Activated CD4-positive, alpha-beta T cell treated with anti-CD3 and anti-CD28 coated beads, Interleukin-2, Interleukin-4, amounts not matched to agents 100 ng/mL and 50 ng/mL, durations not matched to agents 16 hours and 8 hours (primary cell): ENCODE measurements at places on chromosomes 4 and X.

DNA sequence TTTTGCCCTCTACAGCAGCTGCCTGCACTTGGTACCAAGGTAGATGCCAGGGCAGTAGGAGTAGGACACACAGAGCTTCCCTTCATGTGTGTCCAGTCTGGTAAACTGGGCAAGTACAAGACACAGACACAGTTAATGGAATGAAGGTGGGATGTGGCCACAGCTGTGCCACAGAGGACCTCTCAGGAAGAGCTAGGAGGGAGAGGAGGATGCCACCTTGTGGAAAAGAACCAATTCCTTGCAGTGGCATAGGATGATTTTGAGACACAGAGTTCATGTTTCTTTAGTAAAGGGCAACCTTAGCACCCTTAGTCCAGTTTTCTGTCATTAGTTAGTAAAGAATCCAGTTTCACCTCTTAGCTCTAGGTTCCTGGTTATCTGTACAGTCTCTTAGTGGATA, 36.3 kb upstream of the TBC1D14 start:
- DNase-seq = no peak

GRCh38 chrX:14927401-14927800, 54.2 kb downstream of the MOSPD2 start:
- no peak for DNase-seq

- DNase-seq = no peak
These were observed 99.1 kb downstream of the USP9X start for GRCh38 chrX:41184312-41184711.

DNA sequence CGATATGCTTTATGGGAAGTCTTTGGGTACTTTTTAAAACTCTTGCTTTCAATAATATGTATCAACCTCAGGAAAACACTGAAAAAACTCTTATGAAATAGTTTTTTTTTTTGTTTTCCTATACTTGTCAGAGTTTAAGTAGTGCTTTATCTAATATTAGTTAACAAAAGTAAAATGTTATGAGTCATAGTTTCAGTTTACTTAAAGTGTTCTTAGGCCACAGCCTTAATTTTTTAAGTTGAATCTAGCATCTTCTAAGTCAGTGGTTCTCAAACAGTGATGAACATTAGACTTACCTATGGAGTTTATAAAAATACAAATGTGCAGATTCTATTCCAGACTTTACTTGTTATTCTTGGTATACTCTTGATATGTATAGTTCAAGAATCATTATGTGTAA, 26.3 kb upstream of the ADGRL3 start:
- no peak for DNase-seq

DNA sequence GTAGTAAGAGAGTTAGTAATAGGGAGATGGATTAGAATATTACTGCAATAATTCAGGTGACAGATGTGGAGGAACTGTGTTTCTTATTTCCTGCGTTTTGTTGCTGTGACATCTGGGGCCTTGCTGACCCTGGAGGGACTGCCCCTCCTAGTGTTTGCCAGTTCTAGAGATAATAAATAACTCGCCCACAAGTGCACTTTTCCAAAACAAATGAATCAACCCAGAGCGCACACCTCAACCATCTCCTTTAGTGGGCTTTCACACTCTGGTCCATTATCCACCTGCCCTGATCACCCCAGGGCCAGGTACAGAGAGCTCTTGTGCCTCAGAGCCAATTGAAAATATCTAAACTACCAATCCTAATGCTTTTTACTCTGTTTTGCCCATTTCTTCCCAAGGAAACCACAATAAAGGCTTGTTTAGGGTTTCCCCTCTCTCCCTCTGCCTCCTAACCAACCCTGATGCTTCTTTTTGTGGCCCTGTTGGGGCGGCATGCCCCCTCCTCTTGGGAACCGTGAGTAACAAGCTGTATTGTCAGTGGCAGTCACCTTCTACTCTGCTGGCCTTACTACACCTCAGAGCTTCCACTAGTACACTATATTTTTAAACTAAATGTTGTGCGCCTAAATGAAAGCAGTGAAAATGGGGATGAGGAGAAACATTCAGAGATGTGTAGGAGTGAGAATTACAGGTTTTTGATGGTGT, 270.5 kb downstream of the TENM3 start:
- DNase-seq = no peak

DNA sequence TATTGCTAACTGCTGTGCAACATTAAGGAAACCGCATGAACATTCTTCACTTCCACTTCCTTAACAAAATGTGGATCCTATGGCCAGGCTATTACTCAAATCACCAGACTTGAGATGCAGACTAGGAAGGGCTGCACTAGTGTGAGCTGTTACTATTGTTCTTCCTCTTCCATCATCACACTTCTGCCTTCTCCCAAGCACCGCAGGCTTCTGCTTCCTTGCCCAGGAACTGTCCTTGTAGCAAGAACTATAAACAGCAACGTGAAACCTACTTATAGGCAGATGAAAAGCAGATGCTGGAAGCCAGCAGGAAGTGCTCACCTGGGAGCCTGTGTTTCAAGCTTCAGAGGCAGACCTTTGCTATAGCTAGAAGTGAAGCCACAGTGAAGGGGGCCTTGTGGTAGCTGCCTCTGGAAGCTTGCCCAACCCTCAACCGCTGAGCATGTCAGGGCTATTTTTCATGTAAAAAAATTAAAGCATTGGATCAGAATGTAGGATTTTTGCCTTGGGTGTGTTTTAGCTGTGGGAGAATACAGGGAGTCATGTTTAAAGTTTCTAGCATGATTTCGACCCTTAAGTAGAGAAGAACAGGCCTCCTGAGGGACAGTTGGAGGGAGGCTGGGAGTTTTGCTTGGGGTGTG, 43.9 kb downstream of the CLNK start:
- DNase-seq = no peak

GRCh38 chr4:124414276-124415040, 298.1 kb downstream of the ANKRD50 start:
- DNase-seq = no peak
